Myocyte (in vitro differentiated cells): ENCODE measurements at places on chromosomes 1 and 21. TPM values are rescaled to one million over a fixed set of nuclear protein-coding genes. Genes with fewer than 3 reads are reported as not detected.
A peak's percentile ranks its signal among the peaks of the same experiment; 100 is the strongest.

DNA sequence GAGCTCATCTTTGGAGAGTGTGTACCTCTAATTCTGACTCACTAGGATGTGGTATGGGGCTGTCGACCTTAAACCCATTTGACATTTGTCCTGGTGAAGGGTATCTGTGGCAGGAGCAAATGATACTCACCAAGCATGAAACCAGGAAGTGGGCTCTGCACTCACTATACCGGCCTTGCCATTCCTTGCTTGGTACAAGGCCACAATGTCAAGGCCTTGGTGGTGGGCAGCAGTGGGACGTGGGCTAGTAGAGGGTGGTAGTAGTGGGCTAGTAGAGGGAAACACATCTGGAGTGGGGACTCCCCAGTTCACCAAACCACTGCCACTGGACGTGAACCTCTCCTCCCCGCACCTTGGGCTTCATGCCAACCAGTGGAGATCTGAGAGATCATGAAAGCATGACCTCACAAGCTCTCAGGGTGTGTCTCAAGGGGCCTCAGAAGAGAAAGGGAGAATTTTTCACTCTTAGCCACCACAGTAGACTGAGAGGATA, 11.5 kb downstream of the TNFSF4 start:
- no peak for DNase-seq

- DNase-seq, result no peak
These were observed 10.3 kb upstream of the ADARB1 start for GRCh38 chr21:45064091-45064490.

DNA sequence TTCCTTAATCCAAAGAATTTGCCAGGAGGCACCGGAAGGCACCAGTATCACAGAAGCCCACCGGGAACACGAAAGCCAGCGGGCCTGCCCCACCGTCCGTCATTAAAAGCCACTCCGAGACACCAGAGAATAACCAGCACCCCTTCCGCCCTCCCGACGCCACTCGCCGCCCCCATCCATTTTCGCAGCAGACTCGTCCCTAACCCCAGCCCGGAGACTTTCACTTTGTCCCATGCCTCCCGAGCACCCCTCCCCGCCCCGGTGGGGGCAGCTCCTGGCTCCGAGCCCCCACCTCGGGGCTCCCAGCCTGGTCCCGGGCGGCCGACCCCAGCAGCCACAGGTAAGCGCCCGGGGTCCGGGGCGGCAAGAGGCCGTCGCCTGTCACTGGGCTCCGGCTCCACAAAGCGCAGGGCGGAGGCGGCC, 105.4 kb downstream of the SLC45A1 start:
- DNase-seq, result peak; percentile 39

- DNase-seq, result peak; percentile 70
These were observed 3.4 kb upstream of the NVL start for GRCh38 chr1:224333309-224333926.

DNA sequence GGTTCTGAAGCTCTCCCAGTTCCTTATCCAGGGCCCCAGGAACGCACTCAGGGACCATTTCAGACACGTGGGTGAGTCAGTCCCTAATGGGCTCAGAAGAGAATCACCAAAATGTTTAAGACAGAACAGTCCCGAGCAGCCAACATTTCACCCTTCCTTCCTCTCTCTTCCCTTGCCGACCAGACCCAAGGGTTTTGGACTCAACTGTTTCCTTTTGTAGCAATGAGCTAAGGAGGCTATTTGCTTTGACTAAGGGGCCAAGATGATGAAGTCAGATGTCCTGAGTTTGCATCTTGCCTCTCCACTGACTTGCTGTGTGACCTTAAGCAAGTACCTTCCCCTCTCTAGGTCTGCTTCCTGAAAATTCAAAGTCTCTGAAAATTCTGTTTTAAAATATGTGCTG, 472.3 kb upstream of the VAMP3 start:
- DNase-seq, result peak; percentile 35

GRCh38 chr1:103250441-103250861, 142.1 kb upstream of the COL11A1 start:
- DNase-seq, result peak; percentile 10

DNA sequence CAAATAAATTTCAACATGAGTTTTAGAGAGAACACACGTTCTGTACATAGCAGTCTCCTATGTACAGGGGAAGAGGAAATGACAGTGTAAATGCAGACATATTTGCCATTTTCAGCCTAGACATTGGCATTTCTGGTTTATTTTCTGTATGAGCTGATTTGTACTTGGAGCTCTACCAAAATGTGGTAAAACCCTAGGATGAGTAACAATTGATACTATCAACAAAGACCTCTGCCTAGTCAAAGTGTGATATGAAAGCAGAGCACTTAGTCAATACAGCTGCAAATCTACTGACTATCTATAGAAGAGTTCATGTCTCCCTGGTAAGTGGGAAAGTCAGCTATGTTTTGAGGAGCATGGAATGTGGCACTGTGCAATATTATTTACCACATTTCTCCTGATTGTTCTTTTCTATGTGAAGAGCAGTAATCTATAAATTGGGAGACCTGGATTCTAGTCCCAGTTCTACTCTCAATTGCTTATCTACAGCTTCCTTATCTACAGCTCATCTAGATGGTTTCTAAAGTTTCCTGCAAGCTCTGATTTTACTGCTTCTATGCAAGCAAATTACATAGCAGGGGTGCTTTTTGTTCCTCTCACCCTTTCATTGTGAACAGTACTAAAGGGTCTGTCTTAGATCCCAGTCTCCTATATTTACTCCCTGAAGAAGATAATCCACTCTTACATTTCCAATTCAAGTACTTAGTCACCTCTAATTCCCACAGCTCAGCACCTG, 334.2 kb downstream of the NTNG1 start:
- no peak for DNase-seq

- no peak for DNase-seq
These were observed 19.2 kb upstream of the TBX15 start for GRCh38 chr1:119007339-119007669.

- DNase-seq, result no peak
These were observed 16.0 kb downstream of the GALNT2 start for GRCh38 chr1:230083053-230083452.

DNA sequence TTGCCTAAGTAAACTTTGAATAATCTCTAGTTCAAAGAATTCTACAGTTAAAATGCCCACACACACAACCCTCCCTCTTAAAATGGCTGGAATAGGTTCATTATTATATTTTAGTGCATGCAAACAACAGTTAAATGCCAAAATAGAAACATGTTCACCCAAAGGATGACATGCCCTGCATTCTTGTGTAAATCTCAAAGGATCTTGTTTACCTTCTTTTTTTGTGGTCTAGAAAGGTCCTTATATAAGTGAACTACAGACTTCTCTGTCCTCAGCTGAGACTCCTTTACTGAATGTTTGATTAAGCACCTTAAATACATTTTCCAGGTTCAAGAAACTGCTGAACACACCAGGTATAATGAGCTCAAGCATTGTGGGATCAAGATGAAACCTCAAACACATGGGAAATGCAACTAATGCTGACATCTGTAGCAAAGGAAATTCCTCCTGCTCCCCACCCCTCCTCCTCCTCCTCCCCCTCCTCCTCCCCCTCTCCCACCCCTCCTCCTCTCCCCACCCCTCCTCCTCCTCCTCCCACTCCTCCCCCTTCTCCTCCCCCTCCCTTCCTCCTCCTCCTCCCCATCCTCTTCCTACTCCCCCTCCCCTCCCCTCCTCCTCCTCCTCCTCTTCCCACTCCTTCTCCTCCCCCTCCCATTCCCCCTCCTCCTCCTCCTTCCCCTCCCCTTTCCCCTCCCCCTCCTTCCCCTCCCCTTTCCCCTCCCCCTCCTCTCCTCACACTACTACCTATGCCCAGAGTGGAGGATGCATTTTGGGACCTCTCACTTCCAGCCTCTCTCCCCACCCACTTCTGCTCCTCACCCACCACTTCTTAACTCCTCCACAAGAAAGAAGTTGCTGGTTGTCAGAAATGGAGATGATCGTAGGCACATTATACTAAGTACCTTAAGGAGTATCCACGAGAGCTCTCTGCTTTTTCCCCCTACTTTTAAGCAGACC, 233.9 kb downstream of the MRPL39 start:
- DNase-seq, result no peak

GRCh38 chr21:45014747-45015468, 59.5 kb upstream of the ADARB1 start:
- DNase-seq, result no peak

DNA sequence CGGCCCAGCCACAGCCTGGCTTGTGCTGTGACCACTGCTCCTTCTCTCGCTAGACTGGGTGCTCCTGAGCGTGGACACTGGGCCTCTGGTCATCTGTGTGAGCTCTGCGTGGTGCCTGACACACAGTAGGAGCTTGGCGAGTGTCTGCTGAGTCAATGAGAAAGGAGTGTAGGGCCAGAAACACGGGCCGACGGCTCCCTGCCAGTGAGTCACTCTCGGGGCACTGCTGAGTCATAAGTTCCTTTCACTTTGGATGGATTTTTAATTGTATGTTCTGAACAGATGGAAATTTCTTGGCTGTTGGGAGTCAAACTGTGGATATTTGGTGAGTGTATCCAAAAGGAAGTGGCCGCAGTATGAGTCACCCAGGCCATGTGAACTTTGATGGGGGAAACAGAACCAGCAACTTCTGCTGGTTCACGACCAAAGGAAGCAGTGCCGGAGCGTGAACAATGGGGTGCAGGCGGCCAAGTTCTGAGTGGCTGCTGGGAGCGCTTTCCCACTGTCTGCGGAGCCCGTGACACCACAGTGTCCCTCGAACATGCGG, 41.0 kb upstream of the COL18A1 start:
- DNase-seq, result peak; percentile 94

DNA sequence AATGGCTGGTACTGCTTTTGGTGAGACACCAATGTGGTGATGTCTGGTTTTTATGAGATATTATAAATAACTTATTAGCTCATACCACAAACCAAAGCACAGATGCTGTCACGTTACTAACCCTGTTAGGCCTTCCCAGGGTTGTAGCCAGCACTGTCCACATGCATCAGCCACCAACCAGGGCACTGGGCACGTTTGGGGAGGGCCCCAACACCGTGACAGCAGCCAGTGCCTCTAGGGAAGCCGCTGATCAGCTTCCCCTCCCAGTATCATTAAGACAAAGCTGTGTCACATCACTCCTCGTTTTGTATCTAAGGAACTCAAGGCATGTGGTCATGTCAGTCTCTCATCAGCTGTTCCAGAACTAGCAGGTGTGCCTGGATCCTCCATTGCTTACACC, 13.9 kb downstream of the URB1 start:
- DNase-seq, result peak; percentile 99

DNA sequence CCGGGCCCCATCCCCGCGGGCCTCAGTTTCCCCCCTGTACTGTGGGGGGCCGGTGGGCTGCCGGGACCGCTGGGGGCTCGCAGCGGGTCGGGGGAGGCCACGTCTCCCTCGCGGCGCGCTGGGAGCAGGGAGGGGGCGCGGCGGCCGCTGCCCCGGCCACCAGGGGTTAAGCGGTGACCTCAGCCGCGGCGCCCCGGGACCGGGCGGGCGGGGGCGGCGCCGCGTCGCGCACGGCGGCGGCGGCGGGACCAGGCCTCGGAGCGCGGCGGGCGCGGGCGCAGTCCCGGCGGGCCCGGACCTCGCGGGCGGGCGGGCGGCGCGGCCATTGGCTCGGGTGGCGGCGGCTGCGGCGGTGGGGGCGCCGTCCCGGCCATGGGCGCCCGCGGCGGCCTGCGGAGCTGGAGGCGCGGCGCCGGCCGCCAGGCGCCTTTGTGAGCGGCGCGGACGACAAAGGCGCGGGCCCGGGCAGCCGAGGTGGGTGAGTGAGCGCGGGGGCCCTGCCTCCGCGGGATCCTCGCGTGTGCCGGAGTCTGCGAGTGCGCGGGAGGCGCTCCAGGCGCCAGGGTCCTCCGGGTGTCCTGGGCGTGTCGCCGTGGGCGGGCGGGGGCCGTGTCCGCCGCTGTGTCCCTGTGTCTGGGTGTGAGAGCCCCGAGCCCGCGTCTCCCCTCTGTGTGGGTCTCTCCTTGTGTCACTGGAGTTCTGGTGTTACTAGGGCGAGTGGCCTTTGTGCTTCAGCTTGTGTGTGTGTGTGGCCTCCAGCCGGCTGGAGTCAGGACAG, at the start of gene ARHGEF10L:
Gene ARHGEF10L, plus strand, starts transcription at position 222 of the 778 bp plus-strand sequence. CDS start 40,898 bp downstream, outside the sequence.
- DNase-seq, result peak; percentile 30

DNA sequence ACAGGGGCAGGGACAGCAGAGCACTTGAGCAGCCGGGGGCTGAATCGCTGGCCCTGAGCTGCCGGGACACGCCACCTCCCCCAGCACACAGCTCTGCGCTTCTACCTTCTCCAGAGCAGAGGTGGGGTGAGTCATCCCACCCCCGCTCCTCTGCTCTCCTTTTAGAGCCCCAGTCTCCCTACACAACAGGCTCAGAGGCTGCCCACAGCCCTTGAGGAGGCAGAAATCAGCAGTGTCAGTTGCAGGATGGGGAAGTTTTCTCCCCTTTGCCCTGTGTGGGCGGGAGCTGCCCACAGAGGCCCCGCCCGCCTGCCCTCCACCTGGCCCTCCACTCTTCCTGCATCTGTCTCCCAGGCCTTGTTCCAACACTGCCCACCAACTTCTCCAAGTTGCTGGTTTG, 94.6 kb downstream of the STUM start:
- peak; percentile 61 for DNase-seq

- DNase-seq, result peak; percentile 74
These were observed 204.9 kb upstream of the CACYBP start for GRCh38 chr1:174794861-174795260.

GRCh38 chr1:227938276-227938675, 9.5 kb downstream of the WNT9A start:
- DNase-seq, result no peak

- DNase-seq, result no peak
These were observed 18.2 kb upstream of the AGO1 start for GRCh38 chr1:35864813-35865212.

GRCh38 chr21:44454747-44455523, at the start of gene LRRC3:
Gene LRRC3 (plus strand): TSS chr21:44455510. CDS start chr21:44456645, 1,135 bp downstream.
- no peak for DNase-seq

DNA sequence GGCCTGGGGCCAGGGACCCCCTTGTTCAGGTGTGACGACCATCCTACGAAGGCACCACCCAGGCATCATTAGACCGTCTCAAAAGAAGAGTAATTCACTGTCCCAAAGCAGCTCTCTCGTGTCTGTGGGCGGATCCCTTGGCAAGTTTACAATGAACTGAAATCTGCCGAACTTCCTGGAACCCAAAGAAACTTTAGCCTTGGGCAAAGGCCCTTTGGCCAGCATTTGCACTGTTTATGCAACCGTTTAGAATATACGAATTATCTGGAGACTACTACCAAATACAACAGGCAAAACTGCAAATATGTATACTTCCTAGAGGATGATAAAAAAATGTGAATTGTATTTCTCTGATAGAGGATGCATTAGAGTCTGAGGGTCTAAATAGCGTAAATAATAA, 1.4 kb upstream of the SOD1 start:
- DNase-seq, result no peak

- peak; percentile 16 for DNase-seq
These were observed 125.9 kb downstream of the ATP5PO start for GRCh38 chr21:33789697-33790096.

GRCh38 chr21:34811368-34811767, 142.6 kb downstream of the CLIC6 start:
- no peak for DNase-seq

CYP4Z1 gene
- total RNA-seq, result not detected in 2 replicates

RNF187 gene
- total RNA-seq, result 99.2 and 134 TPM in 2 replicates

C1orf141 gene
- total RNA-seq, result not detected in 2 replicates

ZFP69B gene
- 3.3 and 4.1 TPM in 2 replicates for total RNA-seq

CNR2 gene
- not detected in 2 replicates for total RNA-seq

RAB3B gene
- total RNA-seq, result 0.78 and 0.88 TPM in 2 replicates

CAPN9 gene
- total RNA-seq, result 0.05 TPM in 1 of 2 replicates, not detected in the other

C8B gene
- total RNA-seq, result not detected in 2 replicates

TNFAIP8L2 gene
- not detected in 2 replicates for total RNA-seq

HIPK1 gene
- total RNA-seq, result 45.0 and 71.9 TPM in 2 replicates

LRRC38 gene
- total RNA-seq, result not detected in 2 replicates

RHCE gene
- total RNA-seq, result 2.1 and 2.2 TPM in 2 replicates
